ENCODE measurements at places on chromosomes 7 and 10.

GRCh38 chr10:59037018-59037389, 139.4 kb upstream of the PHYHIPL start:
- no peak for DNase-seq

- DNase-seq = no peak
These were observed 5.2 kb upstream of the NOLC1 start for GRCh38 chr10:102146971-102147428.

- DNase-seq = no peak
These were observed 116.7 kb upstream of the C10orf90 start for GRCh38 chr10:126787201-126787600.

GRCh38 chr7:158409120-158409519, 178.5 kb downstream of the PTPRN2 start:
- no peak for DNase-seq

DNA sequence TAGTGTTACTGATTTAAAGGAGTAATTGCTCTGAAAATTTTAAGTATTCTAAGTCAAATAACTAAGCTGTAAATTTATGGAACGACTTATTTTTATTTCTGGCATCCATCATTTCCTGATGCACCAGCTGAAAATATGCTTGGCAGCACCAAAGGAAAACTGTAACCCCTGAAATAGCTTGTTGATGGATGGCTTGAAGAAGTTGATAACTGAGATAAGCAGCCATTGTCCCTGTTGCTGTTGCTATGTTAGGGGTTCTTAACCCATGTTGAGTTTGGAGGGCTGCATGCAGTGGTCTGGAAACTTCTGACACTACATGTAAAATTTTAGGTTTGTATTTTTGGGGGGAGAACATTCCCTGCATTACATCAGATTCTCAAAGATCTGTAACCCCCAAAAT, 30.6 kb downstream of the RPA3 start:
- no peak for DNase-seq

GRCh38 chr7:43569424-43569823, 13.5 kb upstream of the STK17A start:
- DNase-seq = no peak

DNA sequence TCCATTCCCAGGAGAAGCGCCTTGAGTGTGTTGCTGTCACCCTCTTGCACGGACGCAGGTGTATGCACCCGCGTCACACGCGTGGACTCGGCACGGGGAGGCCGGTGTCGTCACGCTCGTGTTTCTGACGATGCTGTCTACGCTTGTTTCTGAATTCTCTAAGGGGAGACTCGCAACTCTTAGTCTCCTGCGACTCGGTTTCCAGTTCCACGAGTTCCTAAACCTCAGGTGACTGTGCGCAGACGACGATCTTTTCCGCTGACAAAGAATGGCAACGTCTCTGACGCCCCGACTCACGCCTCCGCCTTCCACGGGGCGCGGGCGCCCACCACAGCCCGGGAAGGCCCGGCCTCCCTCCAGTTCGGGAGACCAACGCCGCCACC, 579 bp downstream of the IDI1 start:
- DNase-seq = no peak

GRCh38 chr7:90951229-90951628, 313.0 kb upstream of the FZD1 start:
- no peak for DNase-seq

DNA sequence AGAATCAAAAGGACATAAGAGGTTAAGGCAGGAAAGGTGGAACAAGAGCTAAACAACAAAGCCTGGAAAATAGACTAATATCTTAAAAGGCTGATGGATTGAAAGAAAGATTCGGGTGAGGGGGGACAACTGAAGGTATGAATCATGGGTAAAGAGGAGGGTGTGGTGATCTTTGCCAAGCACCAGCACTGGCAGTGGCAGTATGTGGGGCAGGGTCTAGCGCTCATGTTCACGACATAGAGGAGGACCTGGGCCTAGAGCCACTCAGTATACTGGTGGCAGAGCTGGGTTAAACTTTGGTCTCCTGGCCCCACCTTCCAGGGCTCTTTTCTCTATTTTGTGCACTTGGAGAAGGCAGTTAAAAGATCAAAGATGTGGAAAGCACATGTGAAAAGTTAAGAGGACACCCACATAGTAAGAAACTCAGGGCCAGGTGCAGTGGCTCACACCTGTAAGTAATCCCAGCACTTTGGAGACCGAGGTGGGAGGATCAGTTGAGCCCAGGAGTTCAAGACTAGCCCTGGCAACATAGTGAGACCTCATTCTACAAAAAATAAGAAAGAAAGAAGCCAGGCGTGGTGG, 40.5 kb upstream of the MMD2 start:
- no peak for DNase-seq

DNA sequence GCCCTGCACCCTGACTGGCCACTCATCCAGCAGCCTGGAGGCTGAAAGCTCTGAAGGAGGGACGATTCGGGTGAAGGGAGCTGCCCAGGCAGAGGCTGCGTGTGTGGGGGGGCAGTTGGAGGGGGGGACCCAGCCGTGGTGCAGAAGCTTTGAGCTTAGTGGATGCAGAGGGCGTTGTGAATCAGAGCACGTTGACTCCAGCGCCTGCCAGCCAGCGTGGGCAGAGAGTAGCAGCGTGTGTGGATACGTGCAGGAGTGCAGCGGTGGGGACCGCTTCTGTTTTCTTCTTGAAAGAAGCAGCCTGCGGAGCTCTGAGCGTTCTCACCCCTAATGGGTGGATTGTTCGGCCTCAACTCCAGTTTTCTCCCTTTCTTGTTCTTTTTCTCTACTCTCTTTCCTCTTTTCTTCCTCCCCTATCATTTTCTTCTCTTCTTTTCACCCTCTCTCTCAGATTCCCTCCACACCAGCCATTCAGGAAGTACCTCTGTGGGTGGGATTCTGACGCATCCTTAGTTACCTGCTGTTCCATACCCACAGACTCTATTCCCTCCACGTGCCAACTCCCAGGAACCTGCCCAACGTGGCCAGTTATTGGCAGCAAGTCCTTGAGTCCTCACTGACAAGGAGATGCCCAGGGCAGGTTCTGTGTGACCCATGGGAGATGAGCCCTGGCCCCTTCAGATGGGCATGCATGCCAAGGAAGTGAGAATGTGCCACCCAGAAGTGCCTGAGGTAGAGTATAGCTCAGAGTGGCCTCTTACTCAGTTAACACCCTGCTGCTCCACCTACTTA, 47.4 kb downstream of the SORCS3 start:
- DNase-seq = no peak

DNA sequence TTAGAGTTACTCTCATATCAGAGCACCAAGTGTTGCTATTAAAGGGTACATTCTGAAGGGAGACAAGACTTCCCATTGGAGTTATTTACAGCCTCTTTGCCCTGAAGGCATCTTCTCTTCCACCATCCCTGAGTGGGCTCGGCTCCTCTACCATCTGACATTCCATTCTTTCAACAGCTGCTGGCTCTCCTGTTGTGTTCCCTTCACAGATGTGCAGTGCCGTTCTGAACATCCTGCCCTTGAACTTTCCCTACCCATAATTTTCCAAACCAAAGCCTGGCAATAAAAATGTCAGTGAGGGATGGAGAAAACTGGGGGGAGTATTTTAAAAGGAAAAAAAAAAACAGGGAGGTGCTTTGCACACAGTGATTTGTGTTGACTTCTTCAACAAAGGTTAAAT, 392.9 kb downstream of the KCNMA1 start:
- DNase-seq = no peak

DNA sequence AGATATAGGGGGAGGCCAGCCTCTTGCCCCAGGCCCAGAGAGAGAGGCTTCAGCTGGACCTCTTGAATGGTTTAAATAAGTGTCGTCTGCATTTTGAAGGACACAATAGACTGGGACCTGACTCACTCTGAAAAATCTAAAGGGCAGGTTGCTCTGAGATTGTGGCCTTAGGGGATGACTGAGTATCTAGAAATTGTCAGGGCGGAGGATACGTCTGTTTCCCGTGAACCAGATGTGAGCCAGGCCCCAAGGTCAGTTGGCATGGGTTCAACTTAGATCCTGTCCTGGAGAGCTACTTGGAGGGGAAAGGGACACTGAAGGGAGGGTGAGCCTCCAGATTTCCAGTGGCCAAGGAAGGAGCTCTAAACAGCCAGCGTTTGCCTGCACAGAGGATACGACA, 110.2 kb downstream of the CHN2 start:
- no peak for DNase-seq
